M059J (cell line): ENCODE measurements at places on chromosomes 2 and 18.

DNA sequence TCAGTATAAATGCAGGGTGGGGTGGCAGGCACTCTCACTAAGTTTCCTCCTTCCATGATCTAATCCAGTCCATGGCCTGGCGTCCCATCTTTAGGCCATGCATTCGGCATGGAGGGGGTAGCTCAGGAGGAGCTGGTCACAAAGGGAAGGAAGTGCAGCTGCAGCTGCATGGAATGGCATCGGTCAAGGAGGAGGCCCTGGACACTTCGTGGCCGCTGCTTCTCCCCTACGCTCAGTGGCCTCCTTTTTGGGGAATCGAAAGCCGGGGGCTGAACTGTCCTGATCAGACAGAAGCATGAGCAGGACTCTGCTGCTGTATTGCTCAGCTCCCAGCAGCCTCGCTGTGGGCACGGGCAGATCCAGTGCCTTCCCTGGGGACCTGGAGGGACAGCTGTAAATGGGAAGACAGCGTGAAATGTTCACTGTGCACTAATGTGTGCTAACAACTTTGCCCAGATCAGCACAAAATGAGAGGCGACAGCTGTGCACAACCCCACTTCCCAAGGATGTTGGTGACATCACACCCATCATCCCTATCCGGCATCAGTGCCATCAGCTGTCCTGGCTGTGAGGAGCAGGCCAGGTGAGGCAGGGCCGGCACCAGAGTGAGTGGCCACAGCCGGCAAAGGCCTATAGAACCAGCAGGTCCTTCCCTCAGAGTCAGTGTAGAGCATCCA, 520.1 kb upstream of the RAB6C start:
- no peak for DNase-seq

- no peak for DNase-seq
Observed at GRCh38 chr2:235506291-235506996, 12.6 kb downstream of the AGAP1 start.

DNA sequence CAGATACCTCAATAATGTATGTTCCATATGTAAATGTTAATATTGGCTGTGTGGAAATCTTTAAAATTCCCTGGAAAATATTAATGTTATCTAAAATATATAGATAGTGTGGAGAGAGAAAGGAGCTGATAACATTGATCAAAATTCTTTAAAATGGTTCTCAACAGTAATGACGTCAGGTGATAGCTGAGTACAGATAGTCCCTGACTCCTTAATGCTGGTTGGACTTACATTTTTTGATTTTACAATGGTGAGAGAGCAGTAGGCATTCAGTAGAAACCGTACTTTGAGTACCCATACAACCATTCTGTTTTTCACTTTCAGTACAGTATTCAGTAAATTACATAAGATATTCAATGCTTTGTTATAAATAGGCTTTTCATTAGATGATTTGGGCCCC, 146.6 kb downstream of the GALNT3 start:
- no peak for DNase-seq

DNA sequence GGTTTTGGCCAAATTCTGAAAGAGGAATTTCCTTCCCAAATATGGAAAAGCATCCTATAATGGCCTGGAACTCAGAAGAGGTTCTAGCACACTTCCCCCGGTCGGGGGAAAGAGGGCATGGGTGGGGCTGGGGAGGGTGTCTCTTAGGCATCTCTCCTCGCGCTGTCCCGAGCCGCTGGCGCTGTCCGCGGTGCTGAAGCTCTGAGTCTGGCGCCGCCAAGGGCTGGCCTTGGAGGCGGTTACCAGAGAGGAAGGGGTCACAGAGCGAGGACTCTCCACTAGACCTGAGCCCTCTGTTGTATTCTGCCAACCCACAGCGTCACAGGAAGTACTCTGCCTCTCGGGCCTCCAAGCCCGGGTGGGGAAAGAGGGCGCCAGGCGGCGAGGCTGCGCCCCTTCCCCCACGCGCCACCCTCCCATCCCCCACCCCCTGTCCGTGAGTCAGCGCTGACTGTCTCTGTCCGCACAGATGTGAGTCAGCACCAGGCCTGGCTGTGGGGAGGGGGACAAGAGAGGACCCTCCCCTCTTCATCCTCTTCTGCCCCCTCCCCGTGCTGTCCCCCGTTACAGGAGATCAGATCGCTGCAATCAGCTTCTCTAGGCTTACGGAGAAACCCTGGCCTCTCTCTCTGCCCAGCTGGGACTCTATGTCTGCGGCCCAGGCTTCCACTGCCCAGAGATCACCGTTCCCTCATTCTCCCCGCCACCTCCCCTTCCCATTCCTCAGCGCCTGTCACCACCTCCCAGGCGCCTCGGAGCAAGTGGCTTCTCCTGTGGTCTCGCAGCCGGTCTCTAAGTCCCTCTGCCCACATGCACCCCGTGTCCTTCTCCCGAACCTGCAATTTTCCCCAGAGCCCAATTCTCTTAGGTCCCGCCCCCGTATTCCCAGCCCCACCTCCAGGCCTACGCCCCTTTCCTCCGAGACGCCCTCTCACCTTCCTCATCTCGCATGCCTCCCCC, 779 bp downstream of the PTPRN start:
- DNase-seq, result peak; percentile 74

- no peak for DNase-seq
Observed at GRCh38 chr2:176710657-176711186, 441.5 kb downstream of the MTX2 start.

DNA sequence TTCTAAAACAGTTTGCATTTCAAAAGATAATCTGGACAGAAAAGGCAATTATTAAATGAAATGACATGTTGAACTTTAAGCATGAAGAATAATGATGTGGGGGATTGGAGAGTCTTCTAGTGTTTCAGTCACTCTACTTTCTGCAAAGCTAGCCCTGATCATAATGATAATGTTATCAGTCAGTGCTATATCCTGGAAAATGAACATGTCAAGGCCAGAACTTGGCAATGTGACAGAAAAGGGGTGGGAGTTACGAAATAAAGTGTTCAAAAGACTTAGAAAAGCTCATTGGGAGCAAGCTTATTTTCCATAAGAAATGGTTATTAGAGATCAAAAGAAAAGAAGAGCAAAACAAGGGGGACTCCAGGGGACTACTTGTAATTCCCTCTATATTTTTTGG, 288.5 kb upstream of the SLC8A1 start:
- DNase-seq, result no peak

- no peak for DNase-seq
Observed at GRCh38 chr2:98157557-98157956, 70.6 kb downstream of the VWA3B start.

DNA sequence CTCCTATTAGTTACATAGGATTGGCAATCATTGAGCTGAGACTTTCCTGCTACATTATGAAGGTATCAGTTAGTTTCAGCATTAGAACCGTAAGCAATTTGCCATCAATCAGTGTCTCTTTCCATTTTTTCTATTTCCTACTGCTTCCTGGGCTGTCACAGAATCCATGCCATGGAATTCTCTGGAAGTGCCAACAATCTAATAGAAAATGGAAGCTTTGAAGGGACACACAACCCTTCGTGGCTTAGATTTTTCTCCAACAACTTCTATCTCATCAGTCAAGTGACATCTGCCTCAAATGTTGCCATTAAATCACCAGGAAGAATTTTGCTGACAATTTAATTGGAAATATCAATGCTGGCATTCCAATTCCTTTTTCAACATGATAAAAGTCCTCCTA, 183.5 kb upstream of the PARD3B start:
- no peak for DNase-seq

- DNase-seq, result no peak
Observed at GRCh38 chr2:166520604-166521003, 26.6 kb upstream of the SCN7A start.

- peak; percentile 15 for DNase-seq
Observed at GRCh38 chr2:216687646-216688045, 7.7 kb downstream of the IGFBP5 start.

- no peak for DNase-seq
Observed at GRCh38 chr2:69221512-69221911, 165.5 kb downstream of the GFPT1 start.
